ENCODE measurements at places on chromosomes 3 and 15.

GRCh38 chr3:100269410-100270214 is 8.8 kb downstream of the TBC1D23 start:
- peak; percentile 99 for DNase-seq

GRCh38 chr3:9402410-9403228 is 5.2 kb downstream of the SETD5 start:
- DNase-seq = no peak

DNA sequence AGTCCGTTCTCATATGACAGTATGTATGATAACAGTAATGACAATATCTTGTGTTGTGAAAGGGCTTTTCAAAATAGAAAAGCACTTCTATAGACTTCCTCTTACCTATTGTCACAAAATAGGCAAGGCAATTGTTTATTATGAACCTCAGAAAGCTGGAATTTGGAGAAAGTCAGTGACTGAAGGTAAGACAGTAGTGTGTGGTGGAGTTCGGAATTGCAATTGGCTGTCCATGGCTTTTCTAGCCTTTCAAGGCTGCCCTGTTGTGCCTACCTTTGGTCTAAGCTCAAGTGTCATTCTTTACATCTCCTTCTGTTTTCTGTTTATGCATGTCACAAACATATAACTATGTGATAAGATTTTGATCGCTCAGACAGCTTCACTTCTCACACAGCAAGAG is 219.3 kb upstream of the NR2E3 start:
- no peak for DNase-seq

DNA sequence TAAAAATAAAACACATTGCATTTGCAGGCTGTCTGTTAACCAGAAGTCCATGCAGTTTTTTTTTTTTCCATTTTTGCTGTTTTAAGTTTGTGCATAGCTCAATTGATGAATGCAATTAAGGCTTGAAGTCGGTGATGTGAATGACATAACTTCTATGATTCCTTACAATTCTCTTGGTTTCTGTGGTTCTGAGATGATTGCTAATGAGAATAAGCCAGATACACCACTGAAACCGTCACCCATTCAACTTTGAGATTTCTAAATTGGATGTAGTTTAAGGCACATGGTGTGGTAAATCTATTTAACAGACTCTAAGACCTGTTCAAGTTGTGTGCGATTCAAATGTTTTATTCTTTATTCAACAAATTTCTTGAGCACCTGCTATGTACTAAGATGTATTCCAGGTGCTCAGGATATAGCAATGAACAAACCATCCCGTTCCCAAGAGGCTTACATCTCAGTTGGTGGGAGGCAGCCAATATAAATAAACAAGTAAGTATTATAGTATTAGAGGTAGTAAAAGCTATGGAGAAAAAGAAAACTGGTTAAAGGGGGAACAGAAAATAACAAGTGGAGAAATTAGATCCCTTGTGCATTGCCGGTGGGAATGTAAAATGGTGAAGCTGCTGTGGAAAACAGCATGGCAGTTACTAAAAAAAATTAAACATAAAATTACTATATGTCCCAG is 4.0 kb downstream of the ITPR1 start:
- DNase-seq = no peak

DNA sequence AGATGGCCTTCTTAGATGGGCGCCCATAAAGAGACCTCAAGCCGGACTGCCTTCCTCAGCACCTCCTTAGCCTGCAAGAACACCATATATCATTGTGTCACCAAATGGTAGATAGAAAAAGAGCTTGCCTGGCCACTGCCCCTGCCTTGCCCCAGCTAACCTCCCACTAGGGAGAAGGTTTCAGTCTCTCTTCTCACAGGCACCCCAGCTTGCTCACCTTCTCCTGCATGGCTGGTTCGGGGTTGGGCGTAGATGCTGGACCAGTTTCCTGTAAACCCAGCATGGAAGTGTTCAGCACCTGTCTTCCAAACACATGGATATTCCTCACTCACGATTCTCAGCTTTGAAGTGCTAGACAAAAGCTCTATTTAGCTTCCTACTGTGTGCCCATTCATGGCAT is 3.3 kb upstream of the SLC22A14 start:
- DNase-seq = no peak

GRCh38 chr15:30984542-30984941 is 6.9 kb downstream of the MTMR10 start:
- DNase-seq = no peak

- no peak for DNase-seq
These were observed 1.4 kb downstream of the ACSBG1 start for GRCh38 chr15:78232951-78233350.

DNA sequence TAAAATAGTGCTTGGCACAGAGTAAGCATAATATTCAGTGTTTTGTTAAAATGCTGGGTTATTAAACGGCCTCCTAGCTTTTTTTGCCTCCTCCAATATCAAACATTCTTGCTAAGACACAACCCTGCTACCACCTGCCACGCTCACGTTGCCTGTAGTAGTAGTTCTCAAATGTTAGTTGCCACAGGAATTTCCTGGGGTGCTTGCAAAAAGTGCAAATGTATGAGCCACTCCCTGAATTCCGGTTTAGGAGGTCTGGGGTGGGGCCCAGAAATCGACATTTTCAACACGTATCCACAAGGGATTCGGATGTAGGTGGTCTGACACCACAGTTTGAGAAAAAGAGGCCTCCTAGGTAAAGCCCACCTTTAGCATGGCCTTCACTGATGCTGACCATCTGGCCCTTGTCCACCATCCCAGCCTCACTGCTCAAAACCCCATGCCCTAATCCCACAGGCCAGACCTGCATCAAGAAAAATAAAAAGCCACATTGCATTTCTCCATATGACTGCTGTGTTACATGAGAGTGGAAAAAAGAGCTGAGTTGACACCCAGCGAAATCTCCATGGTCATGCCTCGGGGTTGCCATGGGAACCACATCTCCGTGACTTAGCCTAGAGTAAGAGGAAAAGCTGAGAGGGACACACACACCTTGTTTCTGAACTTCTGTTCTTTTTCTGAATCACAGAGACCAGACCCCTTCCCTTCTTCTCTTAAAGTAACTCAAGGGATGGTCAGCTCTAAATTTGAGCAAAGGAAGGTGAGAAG is 116.4 kb upstream of the HES1 start:
- no peak for DNase-seq

DNA sequence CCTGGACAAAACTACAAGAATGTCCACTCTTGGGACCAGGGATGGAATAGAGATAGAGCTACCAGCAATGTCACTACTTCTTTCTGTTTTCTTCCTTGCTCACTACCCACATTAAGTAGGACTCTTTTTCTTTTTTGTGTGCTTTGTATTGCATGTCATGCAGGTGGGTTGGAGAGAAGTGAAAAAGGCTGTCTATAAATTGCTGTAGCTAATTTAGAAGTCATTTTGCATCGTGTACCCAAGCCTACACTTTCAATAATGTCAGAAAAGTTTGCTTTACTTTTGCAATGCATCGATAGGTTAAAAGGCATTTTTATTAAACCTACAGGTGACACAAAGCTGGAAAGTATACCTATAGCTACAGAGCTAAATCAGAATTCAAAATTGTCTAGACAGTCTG is 58.9 kb downstream of the GTF2E1 start:
- DNase-seq = no peak

DNA sequence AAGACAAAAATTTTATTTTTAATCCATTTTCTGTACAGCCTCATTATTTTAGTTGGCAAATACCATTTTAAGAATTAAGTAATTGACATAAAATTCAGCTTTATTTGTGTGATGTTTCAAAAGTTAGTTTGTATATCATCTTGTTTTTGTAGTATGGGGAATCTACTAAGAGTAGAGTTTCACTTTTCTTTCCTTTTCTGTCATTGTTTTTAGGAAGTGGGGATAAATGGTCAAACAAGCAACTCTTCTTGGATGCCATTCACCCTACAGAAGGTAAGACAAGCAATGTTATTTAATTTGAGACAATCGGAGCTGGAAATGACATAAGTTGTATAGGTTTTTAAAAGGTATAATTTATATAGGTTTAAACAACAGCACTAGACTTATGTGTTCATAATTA is 268.3 kb downstream of the BBX start:
- DNase-seq = no peak

DNA sequence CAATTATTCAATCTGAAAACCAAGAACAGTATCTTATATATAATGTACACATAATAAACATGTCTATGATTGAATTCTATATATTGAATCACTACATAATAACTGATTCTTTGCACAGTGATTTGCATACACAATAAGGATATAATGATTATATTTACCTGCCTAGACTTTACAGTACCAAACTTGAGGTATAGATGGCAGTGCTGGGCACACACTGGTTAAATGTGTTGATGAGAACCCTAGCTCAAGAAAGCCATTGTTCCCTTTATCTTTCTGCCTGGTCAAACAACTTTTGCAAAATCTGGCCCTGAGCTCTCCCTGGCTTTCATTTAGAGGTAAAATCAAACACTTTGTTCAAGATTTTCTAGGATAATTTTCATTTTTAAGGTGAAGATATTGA is 697.7 kb downstream of the TUSC7 start:
- peak; percentile 44 for DNase-seq

- no peak for DNase-seq
These were observed 56.7 kb downstream of the UQCC5 start for GRCh38 chr3:52593103-52593502.

DNA sequence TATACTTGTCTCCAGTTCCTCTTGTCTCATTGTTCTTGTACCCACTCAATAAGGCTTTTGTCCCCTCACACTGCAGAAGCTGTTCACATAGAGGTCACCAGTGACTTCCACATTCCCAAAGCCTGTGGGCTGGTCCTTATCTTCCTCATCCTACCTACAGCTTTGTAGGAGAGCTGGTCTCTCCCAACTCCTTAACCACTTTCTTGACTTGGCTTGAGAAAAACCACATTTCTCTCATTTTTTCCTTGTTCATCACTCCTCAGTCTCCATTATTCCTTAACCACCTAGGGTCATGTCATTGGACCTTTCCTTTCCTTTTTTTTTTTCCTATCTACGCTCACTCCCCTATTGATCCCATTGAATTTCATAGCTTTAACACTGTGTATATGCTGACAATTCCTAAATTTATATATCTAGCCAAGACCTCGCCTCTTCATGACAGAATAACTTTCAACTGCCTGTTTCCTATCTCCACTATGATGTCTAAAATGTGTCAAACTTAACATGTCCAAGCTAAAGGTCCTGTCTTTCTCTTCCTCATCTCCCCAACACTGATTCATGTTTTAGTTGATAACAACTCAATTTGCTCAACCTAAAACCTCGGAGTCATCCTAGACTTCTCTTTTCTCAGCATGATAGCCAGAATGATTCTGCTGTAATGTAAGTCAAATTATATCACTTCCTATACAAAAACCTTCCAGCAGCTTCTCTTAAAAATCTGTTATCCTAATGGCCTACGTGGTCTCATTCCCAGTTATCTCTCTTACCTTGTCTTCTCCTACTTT is 49.5 kb downstream of the CEP63 start:
- no peak for DNase-seq

Data from bronchial epithelial cell (primary cell).